Neural progenitor cell (in vitro differentiated cells): ENCODE measurements at places on chromosomes 12 and 14. TPM values are rescaled to one million over a fixed set of nuclear protein-coding genes. Genes with fewer than 3 reads are reported as not detected.

The SERPINA10 gene
- total RNA-seq: not detected in 2 replicates

DNA sequence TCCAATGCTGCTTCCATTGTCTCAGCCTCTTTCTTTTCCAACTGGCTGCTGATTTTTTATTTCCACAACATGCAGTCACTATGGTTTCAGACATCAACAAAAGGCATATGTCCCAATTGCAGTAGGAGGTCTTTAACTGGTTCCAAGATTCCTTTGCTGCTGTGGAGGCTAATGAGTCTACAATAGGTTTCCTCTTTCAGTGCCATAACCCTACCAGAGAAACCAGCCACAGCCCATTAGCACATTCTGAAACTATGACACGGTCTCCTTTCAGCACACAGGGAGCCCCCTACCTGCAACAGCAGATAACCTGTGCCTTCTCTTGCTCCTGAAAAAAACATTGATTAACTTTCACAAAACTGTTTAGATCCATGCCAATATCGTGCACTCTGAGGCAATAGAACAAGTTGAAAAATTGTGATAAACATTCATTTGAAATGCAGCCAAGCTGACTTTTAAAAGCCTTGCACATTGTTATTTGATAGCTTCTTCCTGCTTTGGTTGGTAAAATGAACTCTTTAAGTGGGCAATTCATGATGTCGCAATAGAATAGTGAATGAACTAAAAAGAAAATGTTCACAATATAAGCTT, 32.4 kb downstream of the PLEKHG7 start:
- no peaks in the 10 kb centered on the region for H3K36me3 ChIP-seq
- no peaks in the 10 kb centered on the region for H3K27me3 ChIP-seq
- no peak overlapping the region for H3K4me3 ChIP-seq
- no peak for DNase-seq
- no peak overlapping the region for H3K27ac ChIP-seq

GRCh38 chr12:47449797-47450196, 256.0 kb downstream of the RPAP3 start:
- DNase-seq: no peak
- no peaks in the 10 kb centered on the region for H3K36me3 ChIP-seq
- H3K4me1 ChIP-seq: no peaks in the 10 kb centered on the region
- no peak overlapping the region for H3K4me3 ChIP-seq
- H3K27me3 ChIP-seq: no peaks in the 10 kb centered on the region

GRCh38 chr14:65203574-65203973, 101.3 kb upstream of the MAX start:
- no peaks in the 10 kb centered on the region for H3K36me3 ChIP-seq
- DNase-seq: no peak
- H3K4me3 ChIP-seq: no peak overlapping the region

DNA sequence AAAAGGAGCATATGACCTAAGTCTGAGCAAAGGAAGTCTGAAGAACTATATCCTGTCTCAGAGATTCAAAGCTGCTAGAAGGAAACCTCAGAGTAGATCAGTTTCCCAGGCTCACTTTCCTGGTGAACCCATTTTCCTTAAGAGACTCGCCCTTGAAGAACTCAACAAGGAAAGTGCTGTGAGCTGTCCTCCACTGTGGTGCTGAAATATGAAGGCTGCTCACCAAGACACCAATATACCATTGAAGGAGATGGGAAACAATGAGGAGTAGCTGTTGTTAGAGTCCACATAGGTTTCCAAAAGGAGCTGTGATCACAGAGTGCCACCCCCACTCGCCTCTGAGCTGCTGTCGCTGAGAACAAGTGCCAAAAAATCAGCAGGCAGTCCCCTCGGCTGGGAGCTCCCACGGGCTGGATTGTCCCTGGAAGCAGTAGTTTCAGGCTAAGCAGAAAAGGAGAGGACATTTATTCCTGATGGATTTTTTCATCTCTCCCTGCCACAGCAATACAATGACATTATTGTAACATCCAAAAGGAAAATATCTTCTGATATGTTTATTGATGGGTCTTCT, 282.1 kb downstream of the RPS29 start:
- H3K27me3 ChIP-seq: no peaks in the 10 kb centered on the region
- no peak overlapping the region for H3K4me3 ChIP-seq
- peak; percentile 73 for DNase-seq
- H3K36me3 ChIP-seq: no peaks in the 10 kb centered on the region
- no peak overlapping the region for H3K27ac ChIP-seq

The TAS2R10 gene
- 0.87 and 1.4 TPM in 2 replicates for total RNA-seq

The TAS2R42 gene
- not detected in 2 replicates for total RNA-seq

The WASHC4 gene
- total RNA-seq: 53.9 and 81.1 TPM in 2 replicates

- peak overlapping the region; percentile 88 for H3K4me3 ChIP-seq
- DNase-seq: peak; percentile 91
- peak overlapping the region; percentile 82 for H3K27ac ChIP-seq
- H3K36me3 ChIP-seq: no peaks in the 10 kb centered on the region
- H3K4me1 ChIP-seq: peaks cover 18% of the 10 kb centered on the region
- no peaks in the 10 kb centered on the region for H3K27me3 ChIP-seq
These were observed 521 bp downstream of the CDK2AP1 start for GRCh38 chr12:123271001-123271668.

DNA sequence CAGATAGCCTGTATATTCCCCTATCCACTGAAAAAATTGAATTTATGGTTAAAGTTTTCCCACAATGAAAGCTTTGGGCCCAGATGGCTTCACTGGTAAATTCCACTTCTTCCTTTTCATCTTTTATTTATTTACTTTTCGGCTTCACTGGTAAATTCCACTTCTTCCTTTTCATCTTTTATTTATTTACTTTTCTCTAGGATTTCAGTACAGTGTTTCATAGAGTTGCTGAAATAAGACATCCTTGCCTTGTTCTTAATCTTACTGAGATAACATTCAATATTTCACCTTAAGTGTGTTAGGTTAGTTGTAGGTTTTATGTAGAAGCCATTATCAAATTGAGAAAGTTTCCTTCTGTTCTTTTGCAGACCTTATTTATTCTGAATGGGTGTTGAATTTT, 18.9 kb upstream of the KLRG1 start:
- no peaks in the 10 kb centered on the region for H3K4me1 ChIP-seq
- H3K4me3 ChIP-seq: no peak overlapping the region
- H3K27me3 ChIP-seq: no peaks in the 10 kb centered on the region
- H3K36me3 ChIP-seq: no peaks in the 10 kb centered on the region
- no peak overlapping the region for H3K27ac ChIP-seq

DNA sequence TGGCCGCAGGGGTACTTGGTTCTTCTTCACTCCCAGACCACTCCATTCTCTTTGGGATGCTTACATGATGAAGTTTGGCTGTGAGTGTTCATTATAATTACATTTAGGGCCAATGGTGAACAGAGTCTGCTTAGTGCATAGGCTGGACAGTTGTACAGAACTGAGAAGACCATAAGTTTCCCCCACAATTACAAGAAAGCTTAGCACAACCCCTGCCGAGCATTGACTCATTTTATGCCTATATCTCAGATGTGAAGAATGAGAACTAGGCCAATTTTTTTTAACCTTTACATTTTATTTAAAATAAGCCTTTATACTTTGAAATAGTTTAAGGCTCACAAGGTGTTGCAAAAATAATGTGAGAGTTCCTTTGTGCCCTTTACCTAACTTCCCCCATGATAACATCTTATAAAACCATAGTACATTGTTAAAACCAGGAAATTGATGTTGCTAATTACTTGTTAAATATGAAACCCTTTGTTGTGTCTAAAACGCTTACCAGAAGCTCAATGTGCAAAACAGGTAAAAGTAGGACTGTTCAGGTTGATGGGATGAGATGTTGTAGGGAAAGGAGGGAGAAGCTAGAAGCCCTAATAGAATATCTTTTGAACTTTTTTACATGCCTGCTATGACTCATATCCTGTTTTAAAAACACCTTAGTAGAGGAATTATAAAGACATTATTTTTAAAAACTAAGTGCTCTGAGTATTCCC, 47.2 kb downstream of the ALDH1L2 start:
- no peak for DNase-seq
- no peaks in the 10 kb centered on the region for H3K36me3 ChIP-seq
- no peak overlapping the region for H3K4me3 ChIP-seq
- H3K27ac ChIP-seq: no peak overlapping the region
- H3K4me1 ChIP-seq: no peaks in the 10 kb centered on the region

GRCh38 chr14:103698380-103699260, 16.6 kb downstream of the XRCC3 start:
- no peaks in the 10 kb centered on the region for H3K36me3 ChIP-seq
- H3K4me3 ChIP-seq: no peak overlapping the region
- H3K27me3 ChIP-seq: no peaks in the 10 kb centered on the region
- DNase-seq: no peak

- peaks cover 14% of the 10 kb centered on the region for H3K4me1 ChIP-seq
- H3K4me3 ChIP-seq: no peak overlapping the region
- H3K36me3 ChIP-seq: no peaks in the 10 kb centered on the region
- DNase-seq: no peak
- H3K27ac ChIP-seq: peak overlapping the region; percentile 22
These were observed 48.9 kb upstream of the POC1B start for GRCh38 chr12:89574736-89575208.

The GNB3 gene
- total RNA-seq: 2.7 and 7.6 TPM in 2 replicates

DNA sequence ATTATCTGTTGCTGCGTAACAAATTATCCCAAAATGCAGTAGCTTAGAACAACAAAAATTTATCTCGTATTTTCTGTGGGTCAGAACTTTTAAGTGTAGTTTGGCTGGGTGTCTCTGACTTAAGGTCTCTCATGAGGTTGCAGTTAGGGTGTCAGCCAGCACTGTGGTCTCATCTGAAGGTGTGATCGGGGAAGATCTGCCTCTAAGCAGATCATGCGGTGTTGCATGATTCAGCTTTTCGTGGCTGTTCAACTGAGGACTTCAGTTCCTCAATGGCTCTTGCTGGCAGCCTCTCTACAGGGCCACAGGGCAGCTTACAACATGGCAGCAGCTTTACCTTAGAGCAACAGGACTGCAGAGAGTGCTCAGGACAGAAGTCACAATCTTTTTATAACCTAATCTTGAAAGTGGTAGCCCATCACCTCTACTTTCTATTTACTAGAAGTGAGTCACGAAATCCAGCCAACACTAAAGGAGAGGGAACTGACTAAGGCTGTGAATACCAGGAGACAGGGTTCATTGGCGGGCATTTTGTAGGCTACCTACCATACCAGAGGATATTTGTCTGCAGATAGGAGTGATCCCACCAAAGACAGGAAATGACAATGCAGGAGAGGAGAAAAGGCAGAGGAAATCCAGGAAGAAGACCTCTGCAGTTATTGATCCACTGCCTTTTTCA, 1.8 kb upstream of the TMPRSS12 start:
- H3K36me3 ChIP-seq: no peaks in the 10 kb centered on the region
- H3K4me1 ChIP-seq: no peaks in the 10 kb centered on the region
- no peaks in the 10 kb centered on the region for H3K27me3 ChIP-seq
- no peak for DNase-seq

- peak overlapping the region; percentile 76 for H3K4me3 ChIP-seq
- H3K27ac ChIP-seq: no peak overlapping the region
These were observed 568 bp downstream of the CCDC184 start for GRCh38 chr12:48183876-48184548.

GRCh38 chr14:102279688-102280348, 25.1 kb downstream of the MOK start:
- no peaks in the 10 kb centered on the region for H3K36me3 ChIP-seq
- peak; percentile 2 for DNase-seq
- no peak overlapping the region for H3K4me3 ChIP-seq
- no peak overlapping the region for H3K27ac ChIP-seq

The MIP gene
- total RNA-seq: 0.03 TPM in 1 of 2 replicates, not detected in the other

The BAG5 gene
- total RNA-seq: 19.4 and 59.9 TPM in 2 replicates

- no peak overlapping the region for H3K4me3 ChIP-seq
- H3K4me1 ChIP-seq: no peaks in the 10 kb centered on the region
- DNase-seq: no peak
- no peak overlapping the region for H3K27ac ChIP-seq
- H3K36me3 ChIP-seq: no peaks in the 10 kb centered on the region
- no peaks in the 10 kb centered on the region for H3K27me3 ChIP-seq
These were observed 13.3 kb downstream of the TGFB3 start for GRCh38 chr14:75968456-75968855.

The SLCO1C1 gene
- total RNA-seq: not detected in 2 replicates

- H3K4me1 ChIP-seq: peaks cover 3% of the 10 kb centered on the region
- no peak for DNase-seq
- no peak overlapping the region for H3K27ac ChIP-seq
- no peak overlapping the region for H3K4me3 ChIP-seq
These were observed 422.5 kb downstream of the NRXN3 start for GRCh38 chr14:78592616-78593219.

GRCh38 chr14:69323266-69323998, 63.5 kb downstream of the GALNT16 start:
- H3K4me1 ChIP-seq: peaks cover 9% of the 10 kb centered on the region
- no peaks in the 10 kb centered on the region for H3K27me3 ChIP-seq
- no peaks in the 10 kb centered on the region for H3K36me3 ChIP-seq
- H3K27ac ChIP-seq: no peak overlapping the region
- H3K4me3 ChIP-seq: no peak overlapping the region
- no peak for DNase-seq

DNA sequence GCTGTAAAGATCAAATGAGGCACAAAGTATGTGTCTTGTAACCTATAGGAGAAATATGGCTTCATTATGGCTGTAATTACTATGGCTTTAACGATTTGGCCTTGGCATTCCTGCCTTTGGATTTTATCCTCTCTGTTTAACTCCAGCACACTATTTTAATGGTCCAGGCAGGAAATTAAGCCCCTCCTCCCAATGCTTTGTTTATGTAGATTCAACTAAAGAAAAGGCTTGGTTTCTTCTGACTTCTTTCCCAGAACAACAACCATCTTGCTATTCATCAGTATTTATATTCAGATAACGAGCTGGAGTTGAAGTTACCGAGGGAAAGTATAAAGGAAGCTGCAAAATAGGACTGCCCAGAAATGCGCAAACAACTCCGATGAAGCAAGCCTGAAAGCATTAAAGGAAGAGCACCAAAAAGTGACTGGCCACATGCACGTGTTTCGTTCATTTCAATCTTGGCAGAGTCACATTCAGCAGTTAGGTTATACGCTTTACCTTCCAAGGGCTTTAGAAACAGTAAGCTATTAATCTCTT, 104.6 kb downstream of the NELL2 start:
- H3K4me3 ChIP-seq: no peak overlapping the region
- peak overlapping the region; percentile 49 for H3K27ac ChIP-seq
- no peak for DNase-seq

The UTP20 gene
- total RNA-seq: 16.3 and 19.3 TPM in 2 replicates

The OR4E2 gene
- not detected in 2 replicates for total RNA-seq

The TAS2R8 gene
- total RNA-seq: 0.22 TPM in 1 of 2 replicates, not detected in the other

The YEATS4 gene
- 93.5 and 159 TPM in 2 replicates for total RNA-seq

GRCh38 chr14:100903134-100903468, 421 bp downstream of the RTL1 start:
- H3K36me3 ChIP-seq: no peaks in the 10 kb centered on the region
- no peak for DNase-seq
- peaks cover 14% of the 10 kb centered on the region for H3K27me3 ChIP-seq
- H3K4me3 ChIP-seq: no peak overlapping the region
- H3K27ac ChIP-seq: no peak overlapping the region
